ENCODE measurements at places on chromosomes 5 and 9.

DNA sequence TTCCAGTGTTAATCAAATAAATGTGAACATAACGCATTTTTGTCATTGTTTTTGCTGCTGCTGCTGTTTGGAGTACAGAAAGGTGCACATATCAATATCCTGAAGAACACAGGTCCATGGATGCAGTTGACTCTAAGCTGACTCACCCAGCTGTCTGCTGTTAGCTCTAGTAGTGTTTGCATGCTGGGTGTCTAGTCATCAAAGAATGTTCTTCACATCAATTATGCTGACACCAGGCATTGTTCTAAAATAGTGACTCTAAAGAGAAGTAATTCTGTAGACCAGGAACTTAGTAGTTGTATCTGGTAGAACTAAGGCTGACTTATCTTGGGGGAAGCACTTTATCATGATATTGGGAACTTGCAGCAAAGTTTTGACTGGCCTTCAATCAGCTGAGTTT lies 55.7 kb upstream of the DPYSL3 start:
- no peak for DNase-seq

GRCh38 chr5:178230879-178231538 lies 1.6 kb downstream of the PHYKPL start:
- DNase-seq, result no peak

DNA sequence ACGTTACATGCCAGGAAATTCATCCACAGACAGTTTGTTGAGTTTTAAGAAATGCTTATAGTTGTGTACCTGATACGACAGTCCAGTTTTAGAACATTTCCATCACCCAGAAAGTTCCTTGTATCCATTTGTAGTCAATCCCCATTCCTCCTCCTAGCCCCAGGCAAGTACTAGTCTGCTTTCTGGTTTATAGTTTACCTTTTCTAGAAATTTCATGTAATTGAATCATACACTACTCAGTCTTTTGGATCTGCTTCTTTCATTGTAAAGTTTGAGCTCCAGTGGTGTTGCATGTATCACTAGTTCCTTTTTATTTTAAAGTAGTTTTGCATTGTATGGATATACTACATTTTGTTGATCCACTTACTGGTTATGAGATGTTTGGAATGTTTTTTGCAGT lies 291.2 kb downstream of the AOPEP start:
- no peak for DNase-seq

DNA sequence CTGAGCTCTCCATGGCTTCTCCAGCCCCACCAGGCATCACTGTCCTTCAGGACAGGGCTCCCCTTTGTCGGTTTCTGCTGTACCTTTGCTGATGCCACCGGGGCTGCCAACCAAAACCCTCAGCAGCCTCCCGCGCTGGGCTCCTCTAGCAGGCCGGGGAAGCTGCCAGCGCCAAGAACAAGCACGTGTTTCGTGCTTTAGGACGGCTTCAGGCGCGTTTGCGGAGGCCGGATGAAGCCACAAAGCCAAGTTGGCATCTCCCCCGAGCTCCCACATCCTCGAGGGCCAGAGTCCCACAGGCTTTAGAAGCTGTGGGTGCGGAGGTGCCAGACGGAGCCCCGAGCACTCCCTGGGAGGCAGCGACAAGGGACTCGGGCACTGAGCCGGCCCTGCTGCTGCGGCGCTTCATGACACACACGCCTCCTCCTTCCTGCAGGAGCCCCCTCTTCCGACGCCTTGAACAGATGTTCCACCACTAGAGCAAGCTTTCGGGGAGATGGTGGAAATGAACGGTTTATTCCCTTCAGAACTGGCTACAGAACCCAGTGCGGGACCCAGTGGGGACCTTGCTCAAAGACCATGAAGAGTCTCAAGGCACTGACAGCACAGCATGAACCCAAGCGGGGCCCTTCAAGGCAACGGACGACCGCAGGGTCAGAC lies 36.7 kb downstream of the SARDH start:
- no peak for DNase-seq

DNA sequence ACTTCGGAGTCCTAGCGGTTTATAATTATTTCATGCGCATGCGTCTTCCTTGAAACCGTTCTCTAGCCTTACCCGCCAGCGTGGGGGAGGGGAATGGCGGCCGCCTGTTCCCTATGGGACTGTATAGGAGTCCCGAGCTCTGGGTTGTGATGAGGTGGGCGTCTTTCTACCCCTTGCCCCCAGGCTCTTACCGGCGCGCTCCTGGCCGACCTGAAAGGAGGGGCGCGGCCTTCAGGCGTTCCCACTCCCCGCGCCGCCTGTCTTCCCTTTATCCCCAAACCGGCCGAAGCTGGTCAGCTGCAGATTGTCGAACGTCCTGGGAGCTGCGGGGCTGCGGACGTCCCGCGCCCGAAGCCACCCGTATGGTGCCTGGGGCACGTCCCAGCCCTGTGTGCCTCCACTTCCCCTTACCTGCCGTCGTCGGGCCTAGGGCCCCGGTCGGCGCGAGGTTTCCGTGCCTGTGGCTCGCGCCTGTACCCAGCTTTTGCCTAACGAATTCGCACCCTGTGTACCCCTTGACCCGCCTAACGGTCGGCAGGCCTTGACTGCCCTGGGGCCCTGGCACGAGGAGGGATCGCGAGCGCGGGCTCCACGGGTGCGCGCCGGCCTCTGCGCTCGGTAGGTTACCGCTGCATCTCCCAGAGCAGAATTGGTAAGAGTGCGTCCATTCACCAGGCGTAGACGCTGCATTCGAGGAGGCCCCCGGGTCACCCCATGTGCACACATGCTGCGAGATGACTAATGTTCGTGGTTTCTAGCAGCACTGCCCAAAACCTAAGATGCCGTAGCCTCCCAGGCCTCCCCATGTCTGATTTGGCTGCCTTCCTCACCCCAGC lies 653 bp upstream of the HNRNPH1 start:
- peak; percentile 48 for DNase-seq

GRCh38 chr9:136740971-136741882 lies 1.5 kb downstream of the LCN10 start:
- no peak for DNase-seq

DNA sequence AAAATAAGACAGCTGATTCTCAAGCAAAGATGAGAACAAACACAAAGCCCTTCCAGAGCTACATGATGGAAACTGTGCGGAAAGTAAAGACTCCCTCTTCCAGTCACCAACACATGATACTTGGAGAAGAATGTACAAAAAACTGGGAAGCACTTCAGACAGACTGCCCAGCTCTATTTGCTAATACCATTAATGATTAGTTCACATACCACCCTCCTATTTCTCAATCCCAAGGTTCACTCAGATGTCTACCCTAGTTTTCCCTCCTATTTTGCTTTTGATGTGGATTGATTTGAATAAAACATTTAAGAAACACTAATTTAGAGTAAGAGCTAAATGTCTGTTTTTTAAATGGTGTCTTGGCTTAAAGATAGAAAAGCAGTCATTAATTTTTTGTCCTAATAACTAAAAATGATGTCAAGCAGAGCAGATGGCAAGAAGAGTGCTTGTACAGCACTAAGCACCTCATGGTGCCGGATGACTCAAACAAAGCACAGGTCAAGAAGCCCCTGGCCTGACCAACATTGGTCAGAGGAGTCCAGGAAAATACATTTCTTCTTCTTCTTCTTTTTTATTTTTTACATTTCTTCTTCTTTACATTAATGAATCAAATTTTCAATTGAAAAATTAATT lies 639.4 kb downstream of the PDE4D start:
- no peak for DNase-seq

GRCh38 chr5:12934722-12935121 lies 1009.8 kb downstream of the DNAH5 start:
- DNase-seq, result no peak

GRCh38 chr9:72476617-72477437 lies 44.6 kb upstream of the TMC1 start:
- DNase-seq, result no peak

DNA sequence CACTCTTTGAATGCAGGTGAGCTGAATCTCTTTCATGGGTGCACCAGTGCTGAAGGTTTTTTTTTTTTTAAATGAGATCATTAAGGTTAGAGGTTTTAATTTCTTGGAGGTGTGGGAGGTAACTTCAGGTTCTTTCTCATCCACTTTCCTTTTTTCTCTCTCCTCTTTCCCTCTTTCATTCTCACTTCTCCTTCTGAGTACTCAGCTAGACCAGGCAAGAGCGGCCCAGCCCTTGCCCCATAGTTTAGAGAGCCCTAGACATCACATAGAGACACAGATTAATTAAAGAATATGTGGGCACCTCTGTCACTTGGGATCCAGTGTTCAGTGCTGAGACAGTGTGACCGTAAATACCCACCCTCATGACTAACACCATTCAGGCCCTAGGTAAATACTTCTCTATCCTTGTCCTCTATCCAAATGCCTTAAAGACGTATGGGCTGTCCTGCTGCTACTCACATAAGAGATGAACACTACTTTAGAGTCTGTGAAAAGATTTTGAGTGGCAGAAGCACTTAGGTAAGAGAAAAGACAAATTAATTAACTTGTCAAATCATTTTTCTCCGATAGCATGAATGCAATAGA lies 174.1 kb downstream of the TLE4 start:
- DNase-seq, result no peak

- no peak for DNase-seq
Measured at GRCh38 chr5:175677571-175677970, 19.7 kb downstream of the HRH2 start.

- no peak for DNase-seq
Measured at GRCh38 chr5:179233909-179234562, 111.2 kb downstream of the ADAMTS2 start.

DNA sequence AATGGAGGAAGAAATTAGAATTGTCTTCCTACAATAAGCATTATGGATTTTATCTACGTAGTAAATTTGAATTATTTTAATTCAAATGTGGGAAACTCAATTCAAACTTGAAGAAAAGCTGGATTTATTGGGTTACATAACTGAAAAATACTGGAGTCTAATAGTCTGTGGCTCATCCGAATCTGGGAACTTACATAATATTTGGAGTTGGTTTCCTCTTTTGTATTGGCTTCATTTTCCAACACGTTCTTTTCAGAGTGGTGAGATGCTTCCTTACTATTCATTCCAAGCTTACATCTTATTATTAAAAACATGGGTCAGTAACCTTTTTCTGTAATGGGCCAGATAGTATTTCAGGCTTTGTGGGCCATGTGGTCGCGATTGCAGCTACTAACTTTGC lies 164.8 kb downstream of the ARHGAP26 start:
- no peak for DNase-seq

DNA sequence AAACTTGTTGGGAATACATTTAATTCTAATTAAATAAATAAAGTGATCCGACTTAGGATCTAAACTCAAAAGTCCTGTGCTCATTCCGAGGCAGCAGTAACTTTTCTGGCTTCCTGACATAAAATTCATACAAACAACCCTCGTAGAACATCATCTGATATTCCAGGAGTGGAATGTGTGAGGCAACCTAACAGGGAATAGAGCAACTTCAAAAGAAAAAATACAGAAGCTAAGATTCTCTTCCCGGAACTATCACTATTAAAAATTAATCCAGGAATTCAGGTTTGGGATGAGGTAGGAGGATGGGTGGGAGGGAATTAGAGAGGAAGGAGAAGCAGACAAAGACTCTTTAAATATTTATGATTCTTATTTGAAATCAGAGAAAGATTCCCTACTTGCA lies 32.9 kb upstream of the TRIO start:
- DNase-seq, result no peak

DNA sequence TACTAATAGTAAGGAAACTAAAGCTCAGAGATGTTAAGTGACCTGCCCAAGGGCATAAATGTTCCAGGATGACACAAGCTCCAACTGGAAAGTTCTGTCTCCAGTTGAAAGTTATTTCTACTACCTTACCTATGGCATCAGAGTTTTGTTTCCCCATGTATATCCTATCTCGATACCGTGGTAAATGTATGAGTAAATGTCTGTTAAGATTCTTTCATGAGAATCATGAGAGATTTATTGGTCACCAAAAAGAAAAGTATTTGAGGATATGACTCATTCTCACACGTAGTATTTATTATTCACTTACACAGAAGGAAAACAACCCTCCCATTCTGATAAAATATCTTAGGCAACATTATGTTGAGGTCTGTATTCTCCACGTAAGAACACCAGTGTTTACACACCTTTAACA lies 11.1 kb upstream of the SHOC1 start:
- no peak for DNase-seq

DNA sequence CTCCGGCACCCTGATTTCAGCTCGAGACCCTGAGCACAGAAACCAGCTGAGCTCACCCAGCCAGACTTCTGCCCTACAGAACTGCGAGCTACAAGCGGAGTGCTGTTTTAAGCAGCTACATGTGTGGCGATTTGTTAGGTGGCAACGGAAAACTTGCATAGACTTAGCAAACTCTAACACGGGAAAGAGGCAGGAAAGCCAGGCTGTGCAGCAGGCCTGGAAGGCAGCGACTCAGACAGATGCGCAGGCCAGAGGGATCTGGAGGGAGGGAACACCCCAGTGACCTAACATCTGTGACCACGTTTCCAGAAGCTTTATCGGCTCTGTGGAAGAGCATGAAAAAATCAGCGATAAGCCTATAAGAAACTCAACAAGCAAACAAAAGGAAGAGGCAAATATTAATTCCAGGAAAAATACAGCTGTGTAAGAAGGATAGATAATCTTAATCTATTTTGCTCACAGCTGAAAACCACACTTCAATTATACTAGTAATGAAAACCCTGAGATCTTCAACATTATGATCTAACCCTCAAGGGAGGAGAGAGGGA lies 11.0 kb downstream of the UBAC1 start:
- DNase-seq, result no peak

GRCh38 chr9:78191931-78192330 lies 43.9 kb upstream of the CEP78 start:
- DNase-seq, result no peak

DNA sequence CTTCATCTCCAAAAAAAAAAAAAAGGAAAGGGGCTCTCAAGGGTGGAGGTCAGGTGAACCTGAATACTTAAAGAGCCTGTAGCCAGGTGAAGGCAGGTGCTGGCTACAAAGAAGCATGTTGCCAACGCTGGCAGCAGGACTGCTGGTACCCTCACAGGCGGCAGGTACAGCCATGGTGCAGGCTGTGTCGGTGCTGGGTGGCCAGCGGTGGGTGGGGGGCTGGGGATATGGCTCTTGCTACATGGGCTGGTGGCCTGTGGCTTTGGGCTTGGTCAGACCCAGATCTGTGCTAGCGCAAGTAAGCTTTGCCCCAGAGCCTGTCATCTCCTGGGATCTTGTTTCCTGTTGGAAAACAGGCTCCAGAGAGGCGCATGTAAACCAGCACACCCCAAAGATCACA lies 86.3 kb upstream of the PHYKPL start:
- DNase-seq, result no peak

GRCh38 chr5:33362915-33363314 lies 77.8 kb upstream of the TARS1 start:
- DNase-seq, result no peak

GRCh38 chr5:74064911-74065310 lies 438.9 kb downstream of the ARHGEF28 start:
- DNase-seq, result no peak

DNA sequence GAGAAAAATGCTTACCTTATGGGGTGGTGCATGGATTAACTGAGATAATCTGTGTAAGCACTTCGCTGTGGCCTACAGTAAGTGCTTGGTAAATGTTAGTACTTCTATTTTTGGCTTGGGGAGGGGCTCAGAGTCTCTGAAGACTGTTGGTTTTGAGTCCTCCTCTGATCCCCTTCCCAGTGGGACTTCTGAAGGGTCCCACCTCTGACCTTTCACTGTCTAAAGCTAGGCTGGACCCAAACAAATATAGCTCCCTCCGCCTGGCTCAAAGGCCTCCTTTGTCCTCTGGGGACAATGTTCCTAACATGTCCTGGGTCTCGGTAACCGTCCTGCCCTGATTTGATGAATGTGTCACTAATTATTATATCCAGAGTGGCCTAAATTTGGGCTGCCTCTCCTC lies 34.8 kb downstream of the CAMK2A start:
- no peak for DNase-seq
